Right kidney (tissue), 9 donors: ENCODE measurements at places on chromosomes 6 and 20.

GRCh38 chr20:56181583-56181982 is 66.9 kb upstream of the MC3R start:
- no peak for DNase-seq

DNA sequence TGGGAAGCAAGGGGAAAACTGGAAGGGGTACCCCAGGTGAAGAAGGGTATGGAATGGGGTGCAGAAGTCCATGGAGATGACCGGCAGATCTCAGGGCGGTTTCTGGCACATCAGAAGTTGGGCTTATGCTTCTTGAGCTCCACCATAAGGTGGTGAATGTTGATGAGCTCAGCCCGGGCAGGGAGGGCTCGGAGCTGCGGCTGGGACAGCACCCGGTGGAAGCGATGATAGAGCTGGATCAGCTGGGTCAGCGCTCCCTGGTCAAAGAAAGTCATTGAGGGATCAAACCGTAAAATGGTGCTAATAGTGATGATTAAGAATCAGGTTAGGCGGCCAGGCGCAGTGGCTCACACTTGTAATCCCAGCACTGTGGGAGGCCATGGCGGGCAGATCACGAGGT is 20.9 kb downstream of the VPS52 start:
- DNase-seq, result no peak

GRCh38 chr6:98142839-98143238 is 691.5 kb upstream of the POU3F2 start:
- DNase-seq, result no peak

- no peak for DNase-seq
Measured at GRCh38 chr6:119227377-119227776, 122.2 kb downstream of the MAN1A1 start.
